ENCODE measurements at places on chromosomes 5 and 9.

GRCh38 chr5:1014346-1014745 lies 5.7 kb downstream of the NKD2 start:
- no peak for DNase-seq

- no peak for DNase-seq
These were observed 115.7 kb downstream of the FGF18 start for GRCh38 chr5:171535162-171535561.

- no peak for DNase-seq
These were observed 282.8 kb downstream of the DENND1A start for GRCh38 chr9:123647145-123647544.

DNA sequence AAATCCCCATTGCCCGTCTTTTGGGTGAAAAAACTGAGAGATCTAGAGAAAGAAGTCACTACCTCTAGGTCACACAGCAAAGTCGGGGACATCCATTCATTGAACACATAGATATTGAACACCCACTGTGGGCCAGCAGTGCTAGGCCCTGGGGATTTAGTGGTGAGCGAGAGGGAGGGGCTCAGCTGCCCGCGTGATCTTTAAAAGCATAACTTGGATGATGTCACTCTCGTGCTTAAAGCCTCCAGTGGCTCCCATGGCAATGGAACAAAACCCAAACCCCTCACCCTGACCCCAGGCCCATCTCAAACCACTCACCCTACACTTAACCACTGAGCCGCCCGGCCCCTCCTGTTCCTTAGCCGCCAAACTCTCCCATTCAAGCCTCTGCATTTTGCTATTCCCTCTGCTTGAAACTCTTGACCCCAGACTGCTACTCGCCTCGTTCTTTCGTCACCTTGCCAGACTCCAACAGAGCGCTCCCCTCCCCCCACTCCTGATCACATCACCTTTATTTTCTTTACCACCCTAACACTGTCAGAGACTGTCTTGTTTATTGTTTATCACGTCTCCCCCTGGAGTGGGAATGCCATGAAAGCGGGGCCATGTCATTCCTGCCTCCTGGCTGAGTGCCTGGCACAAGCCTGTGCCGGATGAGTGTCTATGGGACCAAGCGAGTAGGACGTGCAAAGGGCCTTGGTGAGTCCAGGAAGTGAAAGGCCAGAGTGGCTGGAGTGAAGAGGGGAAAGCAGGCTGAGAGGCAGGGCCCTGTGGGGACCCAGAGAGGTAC lies 710 bp upstream of the PIP5KL1 start:
- DNase-seq: no peak

DNA sequence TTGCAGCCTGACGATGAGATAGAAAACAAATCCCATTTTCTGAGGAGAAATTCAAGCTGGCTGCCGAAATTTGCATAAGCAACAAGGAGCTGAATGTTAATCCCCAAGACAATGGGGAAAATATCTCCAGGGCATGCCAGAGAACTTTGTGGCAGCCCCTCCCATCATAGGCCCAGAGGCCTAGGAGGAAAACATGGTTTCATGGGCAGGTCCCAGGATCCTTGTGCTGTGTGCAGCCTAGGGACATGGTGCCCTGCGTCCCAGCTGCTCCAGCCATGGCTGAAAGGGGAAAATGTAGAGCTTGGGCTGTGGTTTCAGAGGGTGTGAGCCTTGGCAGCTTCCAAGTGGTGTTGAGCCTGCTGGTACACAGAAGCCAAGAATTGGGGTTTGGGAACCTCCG lies 48.8 kb upstream of the MAN2A1 start:
- DNase-seq: no peak

DNA sequence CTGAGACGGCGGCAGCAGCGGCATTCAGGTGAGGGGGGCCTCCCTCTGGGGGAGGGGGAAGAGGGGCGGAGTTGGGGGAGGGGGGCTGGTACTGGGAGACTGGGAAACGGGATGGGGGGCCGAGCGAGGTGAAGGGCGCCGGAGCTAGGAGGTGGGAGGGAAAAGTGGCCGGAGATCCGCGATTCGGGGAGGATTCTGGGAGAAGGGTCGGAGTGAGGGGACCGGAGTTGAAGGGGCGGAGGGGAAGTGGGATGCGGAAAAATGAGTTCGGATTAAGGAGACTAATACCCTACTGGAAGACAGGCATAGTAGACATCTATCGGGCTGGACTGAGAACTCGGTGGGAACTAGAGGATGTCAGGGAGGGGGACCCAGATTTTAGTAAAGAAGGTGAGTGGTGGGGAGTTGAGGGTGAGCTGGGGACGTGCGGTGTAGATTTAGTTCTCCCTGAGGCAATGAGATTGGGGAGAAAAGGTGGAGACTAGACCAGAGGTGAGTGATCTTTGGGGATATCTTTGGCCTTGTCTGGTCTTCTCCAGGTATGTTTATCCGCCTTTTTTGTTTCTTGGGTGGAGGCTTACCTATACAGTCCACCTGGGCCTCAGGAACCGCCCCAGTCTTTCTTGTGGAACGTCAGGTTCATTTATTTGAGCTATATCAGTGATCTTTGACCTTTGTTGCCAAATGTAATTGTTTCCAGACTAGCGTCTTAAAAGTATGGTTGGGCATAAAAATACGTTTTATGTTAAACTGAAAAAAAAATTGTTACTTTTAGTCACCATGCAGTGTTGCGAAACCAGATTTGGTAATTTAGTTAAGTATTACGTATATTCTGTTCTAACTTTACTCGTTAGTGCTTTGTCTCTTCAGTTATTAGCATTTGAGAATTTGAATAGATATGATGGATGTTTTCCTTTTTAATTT lies 632 bp downstream of the UBAP1 start:
- no peak for DNase-seq

GRCh38 chr5:169166078-169166477 lies 134.9 kb downstream of the SLIT3 start:
- DNase-seq: no peak

GRCh38 chr9:106916466-106917235 lies 53.7 kb downstream of the ZNF462 start:
- DNase-seq: no peak

GRCh38 chr5:141598391-141599345 lies 20.1 kb downstream of the DIAPH1 start:
- DNase-seq: no peak

- no peak for DNase-seq
These were observed 386.3 kb downstream of the DIRAS2 start for GRCh38 chr9:90256345-90256744.

- DNase-seq: no peak
These were observed 23.9 kb upstream of the SAP30L start for GRCh38 chr5:154421868-154422267.

DNA sequence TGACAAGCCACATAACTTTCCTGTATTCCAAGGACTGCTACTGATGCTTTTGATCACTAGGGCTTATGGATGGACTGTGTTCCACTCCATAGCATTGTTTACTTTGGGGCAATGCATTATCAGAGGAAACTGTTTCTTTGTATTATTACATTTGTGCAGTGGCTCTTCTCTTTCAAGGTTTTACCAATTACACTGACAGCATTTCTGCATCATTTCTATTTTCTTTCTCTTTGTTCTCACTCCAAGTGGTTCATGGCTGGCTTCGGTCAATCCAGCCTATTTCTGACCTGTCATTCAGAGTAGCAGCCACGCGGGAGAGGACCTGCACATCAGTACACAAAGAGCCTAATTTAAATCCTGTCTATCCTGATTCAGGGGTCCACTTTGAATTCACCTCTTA lies 711.0 kb downstream of the TLE4 start:
- no peak for DNase-seq

GRCh38 chr5:157857816-157858526 lies 974 bp downstream of the CLINT1 start:
- no peak for DNase-seq

DNA sequence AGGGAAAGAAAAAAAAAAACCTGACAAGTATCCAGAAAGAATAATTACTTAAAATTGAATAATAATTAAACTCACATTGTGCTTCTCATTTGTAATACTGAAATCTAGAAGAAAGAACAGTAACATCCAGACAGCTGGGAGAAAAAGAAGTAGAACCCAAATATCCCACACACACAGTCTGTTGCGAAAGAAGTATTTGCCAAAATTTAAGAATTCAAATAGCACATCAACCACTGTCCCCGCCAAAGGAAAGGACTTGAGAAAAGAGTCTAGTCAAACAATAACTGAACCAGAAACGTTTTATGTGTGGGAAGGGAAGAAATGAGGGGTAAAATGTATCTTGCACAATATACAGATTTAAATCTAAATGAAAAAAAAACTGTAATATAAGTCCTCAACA lies 202.8 kb downstream of the MLLT3 start:
- DNase-seq: no peak

DNA sequence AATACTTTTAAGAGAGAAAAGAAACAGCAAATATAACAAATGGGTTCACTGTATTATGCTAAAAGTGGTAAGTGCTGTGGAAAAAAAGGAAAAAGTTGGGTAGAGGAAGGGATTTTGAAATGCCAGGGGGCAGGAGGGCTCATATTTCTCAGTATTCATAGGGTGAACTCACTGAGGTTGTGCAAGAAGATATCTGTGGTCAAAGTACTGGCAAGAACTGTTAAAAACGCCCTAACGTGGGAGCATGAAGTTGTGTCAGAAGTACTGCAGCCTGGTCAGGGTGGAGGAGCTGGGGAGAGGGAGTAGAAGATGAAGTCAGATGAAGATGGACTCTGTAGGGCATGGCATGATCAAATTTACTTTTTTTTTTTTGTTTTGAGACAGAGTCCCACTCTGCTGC lies 31.2 kb upstream of the SLC28A3 start:
- DNase-seq: no peak

DNA sequence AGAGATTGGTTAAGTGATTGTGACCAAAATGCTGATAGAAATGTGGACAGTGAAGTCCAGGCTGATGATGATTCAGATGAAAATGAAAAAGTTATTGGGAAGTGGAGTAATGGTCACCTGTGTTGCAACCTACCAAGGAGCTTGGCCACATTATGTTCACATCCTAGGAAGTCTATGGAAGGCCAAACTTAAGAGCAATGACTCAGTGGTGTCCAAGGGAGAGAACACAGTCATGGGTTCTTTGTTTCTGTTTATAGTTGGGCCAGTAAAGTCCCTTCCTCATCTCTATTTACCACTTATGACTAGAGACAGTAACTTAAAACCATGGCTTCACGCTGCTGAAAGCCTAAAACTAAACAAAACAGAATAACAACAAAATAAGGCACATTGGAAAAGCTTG lies 555.3 kb upstream of the DAB2 start:
- no peak for DNase-seq

DNA sequence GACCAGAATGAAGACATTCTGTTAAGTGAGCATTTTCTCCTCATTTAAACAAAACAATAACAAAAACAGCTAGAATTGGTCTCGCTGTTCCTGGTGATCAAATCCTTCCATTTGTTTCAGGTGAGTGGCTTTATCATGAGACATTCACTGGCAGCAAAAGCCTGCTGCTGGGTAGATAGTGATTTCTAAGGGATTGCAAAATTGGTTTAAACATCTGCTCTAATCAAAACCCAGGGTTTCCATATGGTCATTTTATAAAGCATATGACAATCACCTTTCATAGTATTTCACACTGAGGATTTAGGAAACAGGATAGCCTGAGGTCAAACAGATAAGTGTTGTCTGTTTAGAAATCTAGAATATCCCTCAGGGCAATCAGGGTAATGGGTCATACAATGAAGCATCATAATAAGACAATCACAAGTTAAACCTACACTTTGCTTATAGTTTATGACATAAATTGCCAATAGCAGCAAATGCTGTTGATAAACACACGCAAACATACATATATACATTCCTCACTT lies 769.6 kb upstream of the C9orf72 start:
- DNase-seq: no peak

DNA sequence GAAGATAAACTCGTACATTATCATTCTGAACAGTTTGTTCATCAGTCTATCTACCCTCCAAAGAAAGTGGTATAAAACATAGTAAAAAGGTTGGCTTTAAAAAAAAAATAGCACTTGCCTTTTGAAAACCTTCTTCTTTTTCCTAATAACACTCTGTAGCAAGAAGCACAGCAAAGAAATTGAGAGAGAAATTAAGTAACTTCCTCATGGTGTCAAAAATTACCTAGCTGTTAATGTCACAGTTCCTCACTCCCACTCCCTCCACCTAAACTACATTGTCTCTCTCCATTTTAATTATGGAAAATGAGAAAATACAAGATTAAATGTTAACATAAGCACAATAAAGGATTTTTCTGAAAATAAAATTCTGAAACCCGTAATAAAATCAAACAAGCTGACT lies 72.2 kb downstream of the CERT1 start:
- no peak for DNase-seq

DNA sequence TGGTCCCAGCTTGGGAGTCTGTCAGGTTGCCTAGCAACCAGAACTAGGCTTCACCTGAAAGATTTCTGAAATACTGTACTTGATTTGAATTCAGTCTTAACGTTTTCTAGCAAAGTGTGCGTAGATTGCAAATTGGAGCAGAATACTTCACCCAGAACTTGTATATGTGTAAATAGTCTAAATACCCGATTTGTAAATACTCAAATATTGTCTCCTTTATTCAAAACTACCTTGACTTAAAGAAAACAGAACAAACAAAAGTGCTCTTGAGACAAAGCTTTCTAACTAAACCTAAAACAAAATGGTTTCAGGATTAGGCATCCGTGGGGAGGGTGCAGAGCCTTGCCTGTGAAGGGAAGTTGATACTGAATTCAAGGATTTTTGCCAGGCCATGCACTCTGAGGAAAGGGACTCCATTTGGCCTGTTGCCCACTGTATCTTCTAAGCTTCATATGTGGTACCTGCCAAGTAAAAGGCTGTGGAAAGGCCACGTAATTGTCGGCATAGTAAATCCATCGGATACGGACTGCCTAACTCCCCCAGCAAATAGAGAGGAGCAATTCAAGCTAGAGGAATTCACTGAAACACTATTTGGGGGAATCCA lies 744 bp upstream of the HMGCS1 start:
- no peak for DNase-seq

DNA sequence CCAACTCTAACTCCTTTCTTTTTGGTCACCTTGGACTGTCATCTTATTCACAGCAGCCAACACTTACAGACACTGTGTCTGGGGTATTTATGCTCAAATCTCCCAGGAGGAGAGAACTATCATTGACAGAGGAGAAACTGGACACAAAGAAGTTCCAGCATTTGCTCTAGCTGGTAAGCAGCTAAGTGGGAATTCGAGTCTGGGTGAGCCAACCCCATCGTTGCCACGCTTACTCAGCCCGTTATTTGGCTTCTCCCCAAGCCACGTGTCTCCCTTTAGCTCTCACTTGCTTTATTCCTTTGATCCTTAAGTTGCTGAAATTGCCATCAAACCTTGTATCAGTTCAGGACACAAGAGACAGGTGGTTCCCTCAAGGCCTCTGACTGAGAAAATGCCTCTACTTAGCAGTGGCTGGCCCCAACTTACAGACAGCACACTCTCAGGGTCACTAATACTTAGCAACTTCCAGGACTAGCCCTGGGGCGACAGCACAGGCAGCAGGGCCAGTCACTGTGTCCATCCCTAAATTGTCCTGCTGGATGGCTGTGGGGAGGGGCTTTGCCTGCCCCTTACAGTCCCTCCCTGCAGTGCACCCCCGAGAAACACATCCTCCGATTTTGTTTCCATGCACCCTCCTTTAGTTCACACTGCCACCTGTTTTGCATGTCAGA lies 1.4 kb downstream of the SLC36A2 start:
- no peak for DNase-seq

GRCh38 chr5:91957666-91958065 lies 574.5 kb upstream of the ARRDC3 start:
- DNase-seq: no peak

GRCh38 chr5:131377785-131378325 lies 114.0 kb downstream of the CDC42SE2 start:
- no peak for DNase-seq

GRCh38 chr5:132467287-132467984 lies 23.1 kb downstream of the IRF1 start:
- no peak for DNase-seq

- peak; percentile 65 for DNase-seq
These were observed 99.4 kb downstream of the DRD1 start for GRCh38 chr5:175344331-175345195.

- DNase-seq: no peak
These were observed 284.8 kb downstream of the SEC61B start for GRCh38 chr9:99506747-99507348.

Data from SK-N-MC (cell line).